ENCODE measurements at places on chromosomes 3 and 15.
A peak's percentile ranks its signal among the peaks of the same experiment; 100 is the strongest.

DNA sequence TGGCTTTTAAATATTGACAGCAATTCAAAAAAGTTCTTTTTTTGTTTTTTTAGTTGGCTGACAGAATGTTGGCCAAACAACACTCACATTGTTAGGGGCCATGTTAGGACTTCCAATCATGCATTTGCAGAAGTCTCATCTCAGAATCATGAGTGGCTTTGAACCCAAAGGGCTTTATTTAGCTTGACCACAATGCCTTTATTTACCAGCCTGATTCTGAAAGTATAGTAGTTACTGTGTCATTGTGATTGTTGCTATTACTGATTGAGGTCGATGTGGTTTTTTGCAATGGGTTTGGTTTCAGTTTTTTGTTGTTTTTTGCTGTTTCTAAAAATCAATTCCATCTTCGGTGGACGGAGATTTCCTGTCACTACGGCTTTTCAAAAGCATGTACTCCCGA lies 7.2 kb downstream of the GLDN start:
- DNase-seq, result no peak

DNA sequence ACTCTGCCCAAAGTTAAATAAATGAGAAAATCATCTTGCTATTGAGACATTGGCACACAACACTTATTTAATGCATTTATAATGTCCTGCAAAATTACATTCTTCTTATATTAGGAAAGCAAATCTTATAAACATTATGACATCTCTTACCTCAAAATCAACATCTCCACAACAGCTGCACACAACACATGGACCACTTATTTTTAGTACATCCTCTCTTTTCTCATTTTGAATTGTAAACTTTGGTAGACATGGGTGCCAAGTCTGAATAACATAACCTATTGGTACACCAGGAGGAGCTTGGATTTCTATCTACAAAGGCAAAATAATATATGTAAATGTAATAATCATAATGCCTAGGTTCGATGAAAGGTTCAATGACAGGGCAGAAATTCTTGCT lies 23.0 kb downstream of the PLSCR1 start:
- no peak for DNase-seq

DNA sequence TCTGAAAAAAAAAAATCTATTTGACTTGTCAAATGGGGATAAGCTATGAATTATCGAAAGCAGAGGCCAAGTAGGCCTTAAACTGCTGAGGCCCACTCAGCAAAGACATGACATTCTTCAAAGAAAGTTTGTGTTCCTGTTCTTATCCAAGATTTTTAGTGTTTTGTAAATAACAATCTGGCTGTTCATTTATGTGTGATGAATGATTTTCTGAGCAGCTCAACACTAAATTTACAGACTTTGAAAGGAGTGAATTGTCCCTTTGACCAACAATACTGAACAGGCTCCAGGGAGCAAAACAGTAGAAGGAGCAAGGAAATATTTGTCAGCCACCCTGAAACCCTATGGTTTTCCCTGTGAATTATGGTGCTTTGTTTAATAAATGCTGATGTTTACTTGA lies 512.6 kb upstream of the NAALADL2 start:
- no peak for DNase-seq

DNA sequence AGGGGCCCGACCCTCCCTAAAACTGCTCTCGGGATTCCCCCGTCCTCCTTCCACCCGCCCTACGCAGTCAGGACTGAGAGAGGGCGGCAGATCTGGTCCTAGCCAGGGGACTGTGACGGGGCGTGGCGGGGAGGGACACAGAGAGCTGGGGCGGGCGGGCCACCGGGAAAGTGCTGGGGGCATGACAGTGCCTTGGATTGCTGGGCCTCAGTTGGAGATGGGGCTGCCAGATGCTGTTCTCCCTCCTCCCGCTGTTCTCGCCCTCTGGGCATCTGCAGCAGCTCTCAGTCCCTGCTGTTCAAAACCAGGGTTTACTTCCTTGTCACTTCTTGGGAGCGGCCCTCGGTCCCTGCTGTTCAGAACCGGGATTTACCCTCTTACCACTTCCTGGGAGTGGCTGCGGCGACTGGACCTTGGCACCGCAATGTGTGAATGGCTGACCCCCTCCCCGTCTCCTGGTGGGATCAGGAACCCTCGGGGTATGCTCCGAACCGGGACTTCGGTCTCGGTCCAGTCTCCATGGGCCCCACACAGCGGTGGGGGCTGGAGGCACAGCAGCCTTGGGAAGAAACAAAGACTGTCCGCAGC lies 1.8 kb upstream of the RPP25 start:
- DNase-seq, result peak; percentile 44

GRCh38 chr3:5219216-5219615 lies 31.7 kb downstream of the EDEM1 start:
- no peak for DNase-seq

DNA sequence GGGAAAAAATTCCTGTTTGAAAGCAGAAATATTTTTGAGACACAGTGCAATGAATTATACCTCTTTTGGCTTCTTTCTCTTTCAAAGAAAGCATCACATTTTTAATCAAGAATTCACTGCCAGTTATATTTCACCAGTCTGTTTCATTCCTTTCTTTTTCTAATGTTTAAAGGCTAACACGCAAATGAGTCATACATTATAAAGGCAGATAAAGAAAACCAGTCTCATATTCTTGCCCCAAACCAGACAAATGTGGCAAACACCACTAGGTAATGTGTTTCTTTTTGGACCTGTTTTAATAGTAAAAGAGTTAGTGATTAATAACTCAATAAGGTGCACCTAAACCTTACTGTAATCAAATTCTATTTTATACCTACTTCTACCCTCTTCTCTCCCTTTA lies 83.8 kb downstream of the PLOD2 start:
- no peak for DNase-seq

- no peak for DNase-seq
These were observed 220.8 kb upstream of the ATP10A start for GRCh38 chr15:26083896-26084295.

- DNase-seq, result no peak
These were observed 74.5 kb downstream of the TLE3 start for GRCh38 chr15:70023064-70023768.
